ENCODE measurements at places on chromosomes 12 and 14.

- no peak for DNase-seq
Observed at GRCh38 chr14:24388474-24389179, 10.2 kb upstream of the NYNRIN start.

DNA sequence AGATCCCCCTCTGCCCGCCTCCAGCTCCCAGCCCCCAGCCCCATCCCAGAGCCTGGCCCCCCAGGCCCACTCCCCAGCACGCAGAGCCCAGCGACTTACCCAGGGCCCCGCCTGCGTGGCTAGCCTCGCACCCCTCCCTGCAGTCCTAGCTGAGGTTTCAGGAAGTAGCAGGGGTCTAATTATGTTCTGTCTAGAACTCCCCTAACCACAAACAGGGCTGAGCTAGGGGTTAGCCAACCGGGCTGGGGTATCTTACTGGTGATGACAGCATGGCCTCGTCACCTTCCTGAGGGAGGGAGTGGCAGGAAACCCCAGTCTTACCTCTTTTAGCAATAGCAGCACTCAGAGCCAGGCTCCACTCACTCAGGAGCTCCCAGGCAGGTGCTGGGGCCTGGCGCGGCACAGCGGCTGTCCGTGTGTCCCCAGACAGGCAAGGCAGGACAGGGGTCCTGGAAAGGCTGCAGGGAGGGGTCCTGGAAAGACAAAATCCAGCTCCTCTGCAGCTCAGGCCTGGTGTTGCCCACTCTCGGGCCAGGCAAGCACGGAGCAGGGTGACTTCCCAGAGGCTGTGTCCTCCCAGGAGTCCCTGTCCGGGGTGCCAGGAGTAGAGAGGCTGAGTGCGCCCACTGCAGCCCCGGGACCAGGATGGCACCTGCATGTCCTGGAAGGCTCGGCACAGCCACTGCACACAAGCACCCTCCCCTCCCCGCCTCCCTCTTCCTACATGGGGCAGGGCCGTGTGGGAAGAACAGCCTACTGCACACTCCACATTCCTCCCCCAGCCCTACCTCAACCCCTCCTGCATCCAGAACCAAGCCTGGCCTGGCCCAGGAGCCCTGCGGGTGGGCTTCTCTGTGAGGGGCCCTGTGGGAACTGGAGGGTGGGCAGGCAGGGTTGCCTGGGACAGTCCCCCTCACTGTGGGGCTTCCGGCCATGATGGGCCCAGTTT is at the start of gene GPR132:
Gene GPR132 (minus strand): TSS at position 151 of the 949 bp plus-strand sequence. CDS start 10,010 bp downstream, outside the sequence.
- DNase-seq: peak; percentile 68

- DNase-seq: no peak
Observed at GRCh38 chr14:76380991-76381390, 5.1 kb downstream of the ESRRB start.

DNA sequence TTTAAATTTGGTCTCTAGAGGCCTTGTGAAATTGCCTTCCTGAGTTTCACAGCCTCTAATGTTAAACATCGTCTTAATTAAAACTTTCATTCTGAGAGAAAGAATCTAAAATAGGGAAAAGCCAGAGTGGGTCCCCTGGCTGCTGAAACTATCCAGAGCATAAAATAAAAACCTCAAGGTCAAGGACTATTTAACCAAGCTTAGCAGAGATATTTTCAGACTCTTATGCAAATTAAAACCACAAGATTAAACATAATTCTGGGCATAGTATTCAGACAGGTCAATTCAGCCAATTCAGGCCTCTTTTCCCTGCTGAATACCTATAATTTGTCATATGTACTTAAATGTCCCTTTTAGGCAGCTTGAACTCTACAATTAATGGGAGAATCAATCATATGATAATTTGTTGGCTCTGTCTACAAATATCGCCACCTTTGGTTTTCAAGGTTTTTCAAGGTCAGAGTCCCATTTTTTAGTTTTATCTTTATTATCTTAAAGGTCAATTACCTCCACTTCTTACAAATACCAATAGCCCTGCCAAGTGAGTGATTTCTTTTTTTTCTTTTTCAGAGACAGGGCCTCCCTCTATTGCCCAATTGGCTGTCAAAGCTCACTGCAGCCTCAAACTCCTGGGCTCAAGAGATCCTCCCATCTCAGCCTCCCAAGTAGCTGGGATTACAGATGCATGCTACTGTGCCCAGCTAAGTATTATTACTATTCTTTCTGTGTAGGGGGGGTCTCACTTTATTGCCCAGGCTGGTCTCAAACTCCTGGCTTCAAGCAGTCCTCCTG is 257.1 kb downstream of the PHLDA1 start:
- DNase-seq: no peak

DNA sequence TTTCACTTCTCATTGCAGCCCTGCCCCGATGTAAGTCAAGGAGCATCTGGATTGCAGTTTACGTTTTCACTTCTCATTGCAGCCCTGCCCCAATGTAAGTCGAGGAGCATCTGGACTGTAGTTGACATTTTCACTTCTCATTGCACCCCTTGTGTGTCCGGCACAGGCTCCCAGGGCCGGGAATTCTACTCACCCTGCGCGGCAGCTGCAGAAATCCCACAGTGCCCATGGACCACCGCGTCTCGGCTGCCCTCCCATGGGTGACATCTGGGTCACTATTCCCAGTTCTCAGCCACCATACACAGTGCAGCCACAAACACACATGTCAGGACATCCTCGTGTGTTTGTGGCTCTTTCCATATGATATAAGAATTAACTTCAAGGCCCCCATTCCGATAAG is 378.5 kb downstream of the ADGRD1 start:
- no peak for DNase-seq

GRCh38 chr12:39364196-39364595 is 78.7 kb downstream of the KIF21A start:
- DNase-seq: no peak

DNA sequence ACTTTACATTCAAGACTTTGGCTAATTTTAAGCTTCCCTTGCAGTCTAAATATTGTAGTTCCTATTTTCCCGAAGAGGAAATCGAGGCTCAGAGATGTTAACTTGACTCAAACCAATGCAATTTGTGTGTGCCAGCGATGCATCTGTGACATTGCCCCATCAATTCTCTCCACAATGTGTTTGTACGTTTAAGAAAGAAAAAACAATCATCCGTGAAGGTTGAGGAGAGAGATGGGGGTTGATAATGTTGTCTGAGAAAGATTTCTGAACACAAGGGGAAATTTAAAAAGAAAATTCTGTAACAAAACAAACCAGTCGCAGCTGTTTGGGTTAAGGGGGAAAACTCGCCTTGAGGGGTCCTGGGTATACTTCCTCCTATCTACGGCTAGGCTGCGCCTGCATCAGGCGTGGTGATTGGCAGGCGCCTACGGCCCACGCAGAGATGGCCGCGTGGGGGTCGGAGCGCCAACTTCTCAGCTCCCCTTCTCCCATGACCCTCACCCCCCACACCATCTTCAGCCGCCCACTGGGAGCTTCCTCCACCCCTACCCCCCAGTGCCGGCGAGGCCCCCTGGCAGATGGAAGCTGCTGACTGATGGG is 12.3 kb downstream of the SIX1 start:
- no peak for DNase-seq

- DNase-seq: no peak
Observed at GRCh38 chr14:85247071-85247470, 282.9 kb upstream of the FLRT2 start.

DNA sequence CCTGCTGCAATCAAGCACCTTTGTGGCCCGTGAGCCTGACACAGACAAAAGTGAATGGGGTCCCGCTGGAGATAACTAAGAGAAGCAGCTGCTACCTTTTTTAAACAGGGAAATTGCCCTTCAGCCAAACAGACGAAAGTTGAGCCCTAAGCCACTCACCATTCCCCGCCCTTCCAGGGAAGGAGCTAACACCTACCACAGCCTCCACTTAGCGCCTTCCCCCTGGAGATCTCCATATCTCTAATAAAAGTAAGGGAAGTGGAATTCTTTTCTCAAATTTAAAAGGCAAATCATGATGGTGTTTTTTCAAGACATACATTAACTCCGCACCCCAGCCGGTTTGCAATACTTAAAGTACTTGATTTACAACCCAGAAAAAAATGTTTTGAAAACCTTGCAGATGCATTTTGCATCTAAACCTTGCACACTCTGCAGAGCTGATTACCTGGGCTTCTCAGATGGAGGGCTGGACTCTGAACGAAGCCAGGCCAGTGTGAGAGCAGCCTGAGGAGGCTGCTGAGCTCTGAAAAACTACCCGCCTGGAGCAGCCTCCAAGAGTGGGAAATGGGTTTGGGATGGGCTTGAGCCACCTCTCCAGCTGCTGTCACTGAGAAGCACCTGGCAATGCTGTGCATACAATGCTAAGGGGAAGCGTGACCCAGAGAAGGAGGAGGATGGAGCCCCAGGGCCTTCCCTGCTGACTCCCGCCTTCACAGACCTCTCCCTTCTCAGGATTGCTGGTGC is 10.0 kb downstream of the NUAK1 start:
- no peak for DNase-seq

DNA sequence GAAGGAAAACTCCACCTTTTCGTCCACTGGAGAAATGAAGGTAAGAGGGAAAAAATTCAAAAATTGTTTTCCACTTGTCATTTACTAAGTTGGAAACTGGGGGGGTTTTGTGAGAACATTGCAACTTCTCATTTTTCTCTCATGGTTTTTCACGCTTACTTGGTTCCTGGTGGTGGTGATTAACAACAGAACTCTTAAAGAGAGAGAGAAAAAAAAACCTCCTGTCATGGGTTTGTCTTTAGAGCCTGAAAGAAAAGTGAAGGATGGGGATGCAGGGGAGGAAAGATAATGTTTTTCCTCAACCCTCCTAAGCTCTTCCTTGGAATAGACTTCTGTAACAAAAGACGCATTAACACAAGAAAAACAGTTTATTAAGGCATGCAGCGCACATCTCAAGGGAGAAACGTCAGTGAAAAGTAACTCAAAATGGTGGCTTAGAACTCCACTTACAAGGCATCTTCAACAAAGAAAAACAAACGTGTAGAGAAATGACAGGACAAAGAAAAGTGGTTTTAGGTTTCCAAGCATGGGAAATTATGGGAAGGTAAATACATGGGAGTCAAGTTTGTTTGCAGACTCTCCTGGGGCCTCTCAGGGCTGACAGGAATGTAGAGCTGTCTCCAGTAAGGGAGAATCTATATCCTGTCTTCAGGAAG is 81.9 kb upstream of the ATF7IP start:
- no peak for DNase-seq

- DNase-seq: no peak
Observed at GRCh38 chr12:53963434-53964314, 9.0 kb downstream of the HOXC12 start.

DNA sequence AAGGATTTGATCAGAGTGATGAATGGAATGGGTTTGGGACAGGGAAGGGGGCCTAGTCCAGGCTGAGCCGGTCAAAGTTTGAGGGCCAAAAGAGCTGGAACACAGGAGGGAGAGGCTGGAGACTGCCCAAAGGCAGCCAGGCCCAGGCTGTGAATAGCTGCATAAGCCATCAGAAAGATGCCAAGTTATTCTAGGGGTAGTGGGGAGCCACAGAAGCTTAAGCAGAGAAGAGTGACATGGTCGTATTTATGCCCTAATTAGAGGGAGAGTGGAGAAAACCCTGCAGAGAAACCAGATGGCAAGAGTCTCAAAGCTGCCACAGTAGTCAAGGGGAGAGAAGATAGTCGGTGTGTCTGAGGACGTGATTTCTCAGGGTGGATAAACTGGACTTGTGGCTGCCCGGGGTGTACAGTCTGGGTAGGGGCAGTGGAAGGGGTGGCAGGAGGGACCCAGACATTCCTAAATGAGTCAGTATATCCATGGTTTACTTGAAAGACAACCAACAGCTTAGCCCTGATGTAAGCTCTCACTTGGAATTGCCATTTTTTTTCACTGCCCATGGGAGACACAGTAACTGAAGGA is 99.2 kb downstream of the PRICKLE1 start:
- DNase-seq: no peak

GRCh38 chr14:90900476-90901083 is 84.3 kb upstream of the TTC7B start:
- DNase-seq: no peak

- DNase-seq: no peak
Observed at GRCh38 chr12:72036393-72036792, 97.7 kb downstream of the TPH2 start.

DNA sequence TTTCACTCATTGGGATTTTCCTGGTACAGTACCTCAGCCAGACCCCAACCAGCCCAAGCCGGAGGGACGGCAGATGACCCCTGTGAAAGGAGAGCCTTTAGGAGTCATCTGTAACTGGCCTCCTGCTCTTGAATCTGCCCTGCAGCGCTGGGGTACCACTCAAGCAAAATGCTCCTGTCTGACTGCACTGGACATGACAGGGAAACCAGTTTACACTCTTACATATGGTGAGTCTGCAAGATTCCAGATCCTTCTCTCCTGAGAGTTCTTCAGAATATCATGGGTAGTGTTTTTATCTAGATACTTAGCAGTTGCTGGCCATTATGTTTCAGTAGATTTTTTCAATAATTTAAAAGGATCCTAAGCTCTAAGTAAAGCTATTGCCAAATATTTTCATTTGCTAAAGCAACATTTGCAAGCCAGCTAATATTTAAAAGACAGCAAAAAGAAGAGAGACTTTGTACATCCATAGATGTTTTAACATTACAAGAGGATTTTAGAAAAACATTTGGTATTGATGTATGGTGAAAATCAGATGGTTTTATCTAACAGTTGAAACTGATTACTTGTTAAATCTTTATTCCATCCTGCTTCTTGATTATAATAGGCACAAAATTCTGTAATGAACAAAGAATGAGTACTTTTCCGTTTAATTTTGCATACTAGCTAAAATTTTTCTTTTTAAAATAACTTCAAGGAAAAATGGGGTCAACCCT is 85.1 kb upstream of the ATF1 start:
- DNase-seq: no peak

GRCh38 chr14:29584992-29585391 is 342.7 kb downstream of the PRKD1 start:
- DNase-seq: no peak
